ENCODE measurements at places on chromosomes 6 and 20.
A peak's percentile ranks its signal among the peaks of the same experiment; 100 is the strongest.

- DNase-seq = no peak
These were observed 37.1 kb downstream of the SLC17A1 start for GRCh38 chr6:25794784-25795183.

- DNase-seq = peak; percentile 27
These were observed 97.1 kb upstream of the CEP85L start for GRCh38 chr6:118748311-118749062.

DNA sequence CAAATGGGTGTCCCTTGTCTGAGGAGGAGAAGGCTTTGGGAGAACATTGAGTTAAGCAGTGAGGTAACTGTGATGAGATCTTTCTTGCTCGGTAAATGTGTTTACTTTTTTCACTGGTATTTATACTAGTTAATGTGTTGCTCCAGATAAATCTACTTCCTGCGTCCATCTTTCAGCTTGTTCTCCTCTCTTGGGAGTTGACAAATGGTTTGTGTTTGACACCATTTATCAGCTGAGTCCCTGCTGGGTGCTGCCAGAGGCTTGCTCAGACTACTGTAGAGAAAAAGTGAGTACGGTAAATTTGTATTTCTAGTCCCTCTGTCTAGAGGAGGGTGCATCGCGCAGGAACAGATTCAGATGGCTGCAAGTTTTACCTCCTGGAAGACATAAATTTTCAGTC lies 8.3 kb upstream of the PRDM1 start:
- no peak for DNase-seq

DNA sequence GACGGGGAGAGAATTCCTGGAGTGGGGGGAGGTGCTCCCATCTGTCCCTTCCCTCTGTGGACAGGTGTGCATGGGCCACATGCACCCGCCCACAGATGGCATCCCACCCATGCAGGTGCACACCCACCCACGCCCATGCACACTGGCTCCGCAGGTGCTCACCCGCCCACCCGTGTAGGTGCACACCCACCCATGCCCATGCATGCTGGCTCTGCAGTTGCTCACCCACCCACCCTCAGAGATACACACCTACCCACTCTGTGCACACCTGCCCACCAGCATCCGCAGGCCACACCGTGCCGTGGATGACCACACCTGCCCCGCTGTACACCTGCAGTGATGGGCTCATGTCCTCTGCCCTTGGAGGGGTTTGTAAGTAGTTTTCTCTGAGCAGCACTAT lies 132.0 kb downstream of the PHACTR3 start:
- no peak for DNase-seq

- DNase-seq = no peak
These were observed 117.5 kb upstream of the SAMD5 start for GRCh38 chr6:147390909-147391536.

- no peak for DNase-seq
These were observed 129.5 kb upstream of the SULF2 start for GRCh38 chr20:47914792-47915191.

DNA sequence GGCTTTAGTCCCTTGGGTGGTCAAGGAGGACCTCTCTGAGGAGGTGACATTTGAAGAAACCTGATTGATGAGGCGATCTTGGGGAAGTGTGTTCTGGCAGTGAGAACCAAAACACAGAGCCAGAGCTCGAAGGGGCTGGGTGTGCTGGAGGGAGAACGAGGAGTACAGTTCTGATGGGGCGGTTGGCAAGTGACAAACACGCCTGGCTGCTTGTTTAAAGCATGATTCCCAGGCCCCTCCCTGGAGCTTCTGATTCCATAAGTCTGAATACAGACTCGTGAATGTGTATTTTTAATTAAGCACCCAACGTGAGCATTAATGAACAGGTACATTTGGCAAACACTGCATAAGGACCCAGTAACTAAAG lies 886 bp upstream of the NFATC2 start:
- no peak for DNase-seq

GRCh38 chr6:152696522-152696921 lies 1.2 kb upstream of the MYCT1 start:
- DNase-seq = no peak

DNA sequence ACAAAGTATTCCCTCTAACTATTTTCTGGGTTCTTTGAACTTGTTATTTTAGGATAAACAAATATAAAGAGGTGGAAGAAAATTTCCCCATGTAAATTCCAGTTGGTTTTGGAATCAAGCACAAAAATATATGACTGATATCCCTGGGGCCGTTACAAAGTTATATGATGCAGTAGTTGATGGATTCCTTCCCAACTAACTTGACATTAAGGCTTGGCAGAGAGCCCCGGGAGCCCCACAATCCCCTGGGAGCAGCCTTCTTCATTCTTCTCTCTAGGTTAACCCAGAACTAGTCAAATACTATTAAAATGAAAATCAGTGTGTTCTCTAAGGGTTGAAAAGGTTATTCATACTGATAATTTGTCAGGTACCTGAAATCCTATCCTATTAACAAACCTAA lies 508.9 kb upstream of the SOX4 start:
- no peak for DNase-seq

GRCh38 chr6:160750276-160750689 lies 48.2 kb downstream of the PLG start:
- no peak for DNase-seq

- DNase-seq = no peak
These were observed 105.5 kb downstream of the IPCEF1 start for GRCh38 chr6:154251116-154251515.

- DNase-seq = peak; percentile 46
These were observed 69.8 kb upstream of the FAM184A start for GRCh38 chr6:119148098-119148824.

DNA sequence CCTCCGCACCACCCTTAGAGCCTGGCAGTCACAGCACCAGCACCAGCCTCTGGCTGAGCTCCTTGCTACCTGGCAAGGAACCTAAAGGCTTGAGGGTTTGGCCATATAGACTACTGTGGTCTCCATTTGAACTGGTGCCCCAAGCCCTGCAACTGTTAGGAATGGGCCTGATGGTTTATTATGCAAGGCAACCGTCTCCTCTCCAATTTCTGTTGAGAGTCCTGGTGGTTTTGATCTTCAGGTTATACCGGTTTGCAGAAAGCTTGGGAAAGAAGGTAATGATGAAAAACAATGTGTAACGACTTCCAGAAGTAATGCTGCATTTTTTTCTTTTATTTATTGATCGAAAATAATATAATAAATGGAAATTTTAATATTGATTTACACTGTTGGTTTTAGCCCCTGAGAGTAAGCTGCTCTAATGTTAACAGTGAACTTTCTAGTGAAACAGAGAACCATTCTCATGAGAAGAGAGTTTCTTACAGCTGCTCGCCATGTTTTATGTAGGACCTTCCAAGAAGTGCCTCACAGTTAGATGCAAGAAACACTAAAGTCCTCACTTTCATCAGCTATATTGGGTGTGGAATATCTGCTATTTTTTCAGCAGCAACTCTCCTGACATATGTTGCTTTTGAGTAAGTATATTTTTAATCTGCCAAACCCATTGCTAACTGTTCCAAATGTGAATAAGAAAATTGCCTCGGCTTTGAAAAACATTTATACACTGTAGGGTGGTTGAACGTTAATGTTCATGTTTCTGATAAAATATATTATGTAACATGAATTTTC lies 112.8 kb downstream of the ADGRG6 start:
- DNase-seq = no peak

DNA sequence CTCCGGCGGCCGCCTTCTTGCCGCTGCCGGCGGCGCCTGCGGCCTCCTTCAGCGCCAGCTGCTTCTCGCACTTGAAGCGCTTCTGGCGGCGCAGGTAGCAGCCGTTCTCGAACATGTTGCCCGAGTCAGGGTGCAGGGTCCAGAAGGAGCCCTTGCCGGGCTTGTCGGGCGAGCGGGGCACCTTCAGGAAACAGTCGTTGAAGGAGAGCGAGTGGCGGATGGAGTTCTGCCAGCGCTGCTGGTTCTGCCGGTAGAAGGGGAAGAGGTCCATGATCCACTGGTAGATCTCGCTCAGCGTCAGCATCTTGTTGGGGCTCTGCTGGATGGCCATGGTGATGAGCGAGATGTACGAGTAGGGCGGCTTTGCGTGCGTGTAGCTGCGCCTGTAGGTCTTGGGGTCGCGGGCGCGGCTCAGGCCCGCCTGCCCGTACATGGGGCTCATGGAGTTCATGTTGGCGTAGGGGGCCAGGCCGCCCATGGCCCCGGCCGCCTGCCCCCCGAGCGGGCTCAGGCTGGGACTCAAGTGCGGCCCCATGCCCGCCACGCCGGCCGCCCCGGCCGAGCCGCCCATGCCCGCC lies 1.9 kb downstream of the FOXA2 start:
- DNase-seq = no peak

DNA sequence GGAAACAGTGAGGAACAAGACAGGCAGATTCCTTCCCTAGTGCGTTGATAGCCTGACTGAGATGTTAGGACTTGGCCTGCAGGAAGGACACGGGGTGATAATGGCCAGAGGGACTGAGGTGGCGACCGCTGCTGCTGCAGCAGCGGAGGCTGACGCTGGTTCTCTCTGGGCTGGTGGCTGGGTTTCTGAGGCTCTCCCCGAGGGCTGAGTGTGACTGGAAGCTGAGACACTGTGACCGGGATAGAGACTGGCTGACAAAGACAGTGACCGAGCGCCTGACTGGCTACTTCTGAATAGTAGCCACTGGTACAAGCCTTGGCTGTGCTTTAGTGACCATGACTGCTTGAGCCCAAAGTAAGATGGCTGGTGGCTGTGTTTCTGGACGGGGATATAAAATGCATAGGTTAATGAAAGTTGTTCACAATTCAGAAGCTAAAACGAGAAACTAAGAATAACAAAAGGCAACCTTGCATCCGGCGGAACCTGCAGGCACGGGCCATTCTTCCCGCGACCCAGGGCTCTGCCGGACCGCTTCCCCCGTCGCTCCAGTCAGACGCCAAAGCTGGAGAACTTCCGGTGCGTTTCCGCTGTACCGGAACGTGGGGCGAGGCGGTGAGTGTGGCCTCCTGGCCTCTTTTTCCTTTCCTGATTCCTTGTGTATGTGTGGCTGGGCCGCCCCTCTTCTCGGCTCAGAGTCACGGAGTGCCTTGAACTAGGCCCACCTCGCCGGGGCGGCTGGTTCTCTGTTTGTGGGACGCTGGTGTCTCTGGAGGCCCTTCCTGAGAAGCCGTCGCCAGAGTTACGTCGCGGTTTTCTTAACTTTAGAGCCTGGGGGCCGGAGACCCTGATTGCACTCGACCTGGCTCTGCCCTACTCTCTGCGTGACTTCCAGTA lies at the start of gene AAR2:
Gene AAR2, plus strand, starts transcription at position 587 of the 894 bp plus-strand sequence. CDS start 3,391 bp downstream, outside the sequence.
- DNase-seq = no peak

DNA sequence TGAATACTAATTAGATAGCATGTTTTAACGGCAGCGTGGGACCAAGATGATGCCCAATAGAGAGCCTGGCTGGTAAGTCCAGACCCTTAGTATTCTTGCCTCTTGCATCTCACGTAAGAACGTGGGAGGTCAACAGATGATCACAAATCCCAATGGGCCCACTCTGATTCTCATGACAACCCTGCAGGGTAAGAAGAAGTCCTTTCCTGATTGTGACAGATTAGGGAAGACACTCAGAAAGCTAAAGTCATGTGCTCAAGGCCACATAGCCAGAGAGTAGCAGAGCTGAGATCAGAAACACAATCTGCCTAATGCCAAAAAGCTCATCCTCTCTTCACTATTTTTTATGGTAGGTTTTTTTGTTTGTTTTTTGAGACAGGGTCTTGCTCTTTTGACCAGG lies 103.8 kb downstream of the RALGAPA2 start:
- DNase-seq = no peak

DNA sequence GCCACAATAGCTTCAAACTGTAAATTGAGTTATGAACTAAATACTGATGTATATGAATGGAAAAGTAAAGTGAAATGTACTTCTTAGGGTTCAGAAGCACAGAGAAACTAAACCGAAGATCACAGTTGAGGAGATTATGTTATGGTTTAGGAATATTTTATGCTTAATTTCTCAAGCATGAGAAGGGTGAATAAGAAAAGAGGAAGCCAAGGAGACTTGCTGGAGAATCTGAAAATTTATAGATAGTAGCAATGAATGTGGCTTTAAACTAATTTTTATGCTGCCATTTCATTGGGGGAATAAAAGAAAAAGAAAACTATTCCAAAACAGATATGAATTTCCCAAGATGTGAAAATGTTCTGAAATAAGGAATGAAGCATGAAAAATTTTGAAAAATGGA lies 5.6 kb downstream of the ANKS1A start:
- no peak for DNase-seq

DNA sequence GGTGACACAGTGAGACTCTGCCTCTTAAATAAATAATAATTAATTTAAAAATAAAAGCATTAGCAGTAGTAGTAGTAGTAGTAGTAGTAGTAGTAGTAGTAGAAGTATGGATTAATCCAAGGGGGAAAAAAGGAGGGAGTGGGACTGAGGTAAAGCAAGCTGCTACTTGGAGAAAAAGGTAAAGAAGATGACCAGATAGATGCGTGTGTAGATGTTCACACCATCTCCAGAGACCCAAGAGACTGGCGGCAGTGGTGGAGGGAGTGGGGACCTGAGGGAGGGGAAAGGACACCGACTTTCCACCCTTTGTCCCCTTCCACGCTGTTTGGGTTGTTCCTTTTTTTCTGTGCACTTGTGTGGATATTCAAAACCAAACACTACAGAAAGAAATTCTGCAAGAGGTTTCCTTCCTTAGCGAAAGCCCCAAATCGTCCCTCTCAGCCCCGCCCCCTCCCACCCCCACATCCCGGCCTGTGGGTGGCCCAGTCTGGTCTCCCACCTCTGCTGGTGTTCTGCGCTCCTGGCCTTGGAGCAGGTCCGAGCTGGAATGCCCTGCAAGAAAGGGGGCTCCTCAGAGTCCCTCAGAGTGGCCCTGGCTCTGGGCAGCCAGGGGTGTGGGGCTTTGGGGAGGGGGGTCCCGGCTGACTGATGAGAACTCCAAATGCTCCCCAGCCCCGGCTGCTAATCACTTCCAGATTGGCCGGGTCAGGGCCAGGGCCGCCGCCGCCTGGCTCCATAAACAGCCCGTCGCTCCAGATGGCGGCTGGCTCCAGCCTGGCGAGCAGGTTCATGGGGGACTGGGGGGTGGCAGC lies 60.2 kb downstream of the UBE2V1 start:
- DNase-seq = no peak
